Stomach (tissue), 19 donors: ENCODE measurements at places on chromosomes 12 and 14.

DNA sequence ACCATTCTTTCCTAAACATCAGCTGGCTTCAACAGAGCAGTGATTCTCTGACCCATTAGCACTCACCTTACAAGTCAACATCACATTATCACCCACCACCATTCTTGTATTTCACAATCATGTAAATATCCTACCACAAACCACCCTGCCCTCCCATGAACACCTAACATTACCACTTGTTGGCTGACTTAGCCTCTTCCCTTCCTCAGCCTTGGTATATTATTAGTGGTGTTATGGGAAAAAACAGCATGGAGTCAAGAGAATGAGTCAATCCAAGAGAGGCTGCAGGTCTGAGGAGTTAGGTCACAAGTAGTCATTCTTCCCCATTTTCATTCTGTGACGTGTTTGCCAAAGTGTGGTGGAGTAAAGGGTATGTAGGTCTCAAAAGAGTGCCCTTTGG, 22.3 kb upstream of the MGP start:
- no peaks in the 10 kb centered on the region for H3K36me3 ChIP-seq
- DNase-seq, result no peak
- H3K27ac ChIP-seq, result no peak overlapping the region
- H3K4me1 ChIP-seq, result peaks cover 24% of the 10 kb centered on the region

GRCh38 chr12:7061596-7061995, 1.1 kb downstream of the C1S start:
- DNase-seq, result no peak
- H3K27me3 ChIP-seq, result no peaks in the 10 kb centered on the region
- no peaks in the 10 kb centered on the region for H3K4me1 ChIP-seq
- peak overlapping the region; percentile 40 for H3K4me3 ChIP-seq
- peak overlapping the region; percentile 82 for H3K27ac ChIP-seq

- H3K36me3 ChIP-seq, result no peaks in the 10 kb centered on the region
- no peak overlapping the region for H3K4me3 ChIP-seq
- no peak for DNase-seq
- H3K27ac ChIP-seq, result no peak overlapping the region
Measured at GRCh38 chr12:40996091-40996490, 192.0 kb upstream of the PDZRN4 start.

GRCh38 chr12:56267443-56268071, 815 bp downstream of the COQ10A start:
- H3K4me3 ChIP-seq, result peak overlapping the region; percentile 74
- no peak for DNase-seq
- no peaks in the 10 kb centered on the region for H3K27me3 ChIP-seq
- H3K27ac ChIP-seq, result peak overlapping the region; percentile 94
- peaks cover 15% of the 10 kb centered on the region for H3K36me3 ChIP-seq
- peaks cover 10% of the 10 kb centered on the region for H3K4me1 ChIP-seq

- no peaks in the 10 kb centered on the region for H3K27me3 ChIP-seq
- H3K36me3 ChIP-seq, result no peaks in the 10 kb centered on the region
- DNase-seq, result peak; percentile 58
- H3K27ac ChIP-seq, result peak overlapping the region; percentile 79
- H3K4me3 ChIP-seq, result no peak overlapping the region
Measured at GRCh38 chr12:104604070-104604994, 147.6 kb downstream of the CHST11 start.

- H3K27me3 ChIP-seq, result no peaks in the 10 kb centered on the region
- peak; percentile 92 for DNase-seq
- peaks cover 75% of the 10 kb centered on the region for H3K4me1 ChIP-seq
- no peaks in the 10 kb centered on the region for H3K36me3 ChIP-seq
- H3K27ac ChIP-seq, result peak overlapping the region; percentile 97
Measured at GRCh38 chr12:57889500-57889989, 43.0 kb upstream of the CTDSP2 start.
